Hair follicular keratinocyte (primary cell): ENCODE measurements at places on chromosomes 11 and 22. TPM values are rescaled to one million over a fixed set of nuclear protein-coding genes. Genes with fewer than 3 reads are reported as not detected.

GRIA4 gene
- not detected in 2 replicates for total RNA-seq

ROBO4 gene
- 5.8 and 6.8 TPM in 2 replicates for total RNA-seq

NEFH gene
- total RNA-seq = 0.31 and 0.80 TPM in 2 replicates

CDC42EP2 gene
- total RNA-seq = 22.4 and 27.5 TPM in 2 replicates

PRR33 gene
- not detected in 2 replicates for total RNA-seq

USH1C gene
- not detected in 2 replicates for total RNA-seq

JAML gene
- total RNA-seq = not detected in 2 replicates

C2CD2L gene
- total RNA-seq = 4.5 and 7.3 TPM in 2 replicates

TNNT3 gene
- total RNA-seq = not detected in 2 replicates

TRIM49C gene
- not detected in 2 replicates for total RNA-seq

PKDREJ gene
- total RNA-seq = under 0.01 TPM in 1 of 2 replicates, not detected in the other

USP28 gene
- total RNA-seq = 26.2 and 37.3 TPM in 2 replicates

LDHAL6A gene
- total RNA-seq = not detected in 2 replicates

SLC1A2 gene
- not detected in 2 replicates for total RNA-seq

TMA7B gene
- not detected in 2 replicates for total RNA-seq

SHANK2 gene
- total RNA-seq = 0.80 and 7.3 TPM in 2 replicates

SHISAL1 gene
- 1.6 and 3.5 TPM in 2 replicates for total RNA-seq

MUC6 gene
- not detected in 2 replicates for total RNA-seq

EHF gene
- total RNA-seq = 14.4 and 29.1 TPM in 2 replicates

ZNF280B gene
- 0.38 and 0.86 TPM in 2 replicates for total RNA-seq

OR5P2 gene
- not detected in 2 replicates for total RNA-seq

PCF11 gene
- 17.4 and 21.9 TPM in 2 replicates for total RNA-seq

OR52I2 gene
- not detected in 2 replicates for total RNA-seq

CCDC15 gene
- total RNA-seq = 2.6 and 11.2 TPM in 2 replicates

OR10D3 gene
- total RNA-seq = not detected in 2 replicates

CREB3L1 gene
- 0.31 and 0.53 TPM in 2 replicates for total RNA-seq

CD3G gene
- total RNA-seq = not detected in 2 replicates

ZNF214 gene
- 1.1 and 2.1 TPM in 2 replicates for total RNA-seq

SLC37A2 gene
- total RNA-seq = 22.2 and 35.8 TPM in 2 replicates

ABCC8 gene
- total RNA-seq = not detected in 2 replicates
